Gastroesophageal sphincter (tissue), 4 donors: ENCODE measurements at places on chromosomes 11 and 22. TPM values are rescaled to one million over a fixed set of nuclear protein-coding genes. Genes with fewer than 3 reads are reported as not detected.

BAIAP2L2 gene
- total RNA-seq, result not detected

DNA sequence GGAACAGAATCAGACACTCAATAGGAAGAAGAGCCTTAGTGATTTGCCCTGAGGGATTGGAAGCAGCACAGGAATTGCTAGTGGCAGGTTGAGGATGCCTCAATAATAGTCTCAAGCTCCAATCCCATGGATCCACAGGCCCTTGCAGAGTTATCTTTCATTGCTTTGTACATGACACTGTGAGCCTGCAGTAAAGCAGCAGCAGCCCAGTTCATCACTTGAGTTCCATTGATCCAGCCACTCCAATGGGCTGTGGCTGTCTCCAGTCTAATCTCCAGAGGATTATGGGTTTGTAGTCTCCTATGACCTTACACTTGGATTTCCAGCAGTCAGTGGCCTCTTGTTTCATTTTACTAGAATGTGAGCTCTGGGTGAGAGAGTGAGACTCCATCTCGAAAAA, 45.4 kb downstream of the AAMDC start:
- ATAC-seq, result no peak

GRCh38 chr11:104570078-104570701, 328.1 kb downstream of the CASP12 start:
- ATAC-seq, result no peak

PHOX2A gene
- total RNA-seq, result not detected

MYO18B gene
- total RNA-seq, result 0.19 TPM

MS4A4E gene
- total RNA-seq, result not detected

DNA sequence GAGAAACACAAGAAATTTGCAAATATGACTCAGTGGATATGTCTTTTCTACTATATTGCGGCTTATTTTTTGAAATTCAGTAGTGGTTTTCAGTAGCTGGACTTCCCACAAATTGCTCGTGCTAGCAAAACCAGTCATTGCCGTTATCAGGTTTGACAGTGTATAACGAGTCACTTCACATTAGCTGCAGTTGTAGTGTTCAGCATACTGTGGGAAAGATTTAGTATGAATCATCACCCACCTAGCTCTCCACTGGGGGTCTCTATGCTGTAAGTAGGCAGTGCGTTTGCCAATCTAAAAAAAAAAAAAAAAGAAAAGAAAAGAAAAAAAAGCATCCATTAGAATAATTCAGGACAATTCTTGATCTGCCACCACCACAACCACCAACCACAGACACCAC, 1318.9 kb downstream of the LRRC4C start:
- ATAC-seq, result no peak

GRCh38 chr11:104899226-104899625, 966 bp upstream of the CASP12 start:
- no peak for ATAC-seq

TESMIN gene
- 0.27 TPM for total RNA-seq

DNA sequence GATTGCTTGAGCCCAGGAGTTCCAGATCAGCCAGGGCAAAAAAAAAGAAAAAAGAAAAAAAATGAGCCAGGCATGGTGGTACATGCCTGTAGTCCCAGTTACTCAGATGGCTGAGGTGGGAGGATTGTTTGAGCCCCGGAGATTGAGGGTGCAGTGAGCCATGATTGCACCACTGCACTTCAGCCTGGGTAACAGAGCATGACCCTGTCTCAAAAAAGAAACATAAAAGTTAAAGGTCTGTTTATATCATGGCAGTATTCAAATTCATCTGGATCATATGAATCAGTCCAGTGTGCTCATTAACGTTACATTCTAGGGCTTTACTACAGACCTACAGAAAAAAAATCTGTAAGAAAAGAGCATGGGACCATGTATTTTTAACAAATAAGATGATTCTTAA, 13.9 kb downstream of the HSD17B12 start:
- ATAC-seq, result no peak

GP1BB gene
- 2.0 TPM for total RNA-seq

GRCh38 chr11:76023236-76024068, 182.8 kb downstream of the WNT11 start:
- ATAC-seq, result no peak

GRCh38 chr22:36923131-36923788, 9.8 kb downstream of the CSF2RB start:
- ATAC-seq, result no peak
